ENCODE measurements at places on chromosomes 2 and 18.

DNA sequence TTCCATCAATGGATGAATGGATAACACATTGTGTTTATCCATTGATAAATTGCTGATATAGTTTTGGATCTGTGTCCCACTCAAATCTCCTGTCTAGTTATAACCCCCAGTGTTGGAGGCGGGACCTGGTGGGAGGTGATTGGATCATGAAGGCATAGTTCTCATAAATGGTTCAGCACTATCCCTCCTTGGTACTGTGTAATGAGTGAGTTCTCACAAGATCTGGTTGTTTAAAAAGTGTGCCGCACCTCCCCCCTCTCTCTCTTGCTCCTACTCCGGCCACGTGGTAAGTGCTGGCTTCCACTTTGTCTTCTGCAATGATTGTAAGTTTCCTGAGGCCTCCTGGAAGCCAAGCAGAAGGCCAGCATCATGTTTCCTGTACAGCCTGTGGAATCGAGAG is 23.9 kb upstream of the SPATA3 start:
- DNase-seq = no peak

DNA sequence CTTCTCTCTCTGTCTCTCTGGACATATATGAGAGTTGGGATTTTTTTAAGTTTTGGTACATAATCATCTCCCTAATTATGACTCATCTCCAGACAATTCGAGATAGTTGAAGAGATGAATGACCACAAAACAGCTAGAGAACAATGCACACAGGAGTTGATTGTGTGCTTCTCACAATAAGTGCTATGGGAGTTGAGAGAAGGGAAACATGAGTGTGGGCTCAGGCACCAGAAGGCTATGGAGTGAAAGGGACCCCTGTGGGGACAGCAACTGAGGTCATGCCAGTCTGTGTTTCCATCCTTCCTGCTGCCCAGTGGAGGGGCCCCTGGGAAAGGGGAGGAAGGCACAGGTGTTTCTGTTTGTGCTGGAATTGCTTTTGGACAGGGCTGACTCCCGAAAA is 6.5 kb upstream of the YWHAQ start:
- no peak for DNase-seq

GRCh38 chr2:3768960-3769765 is 65.8 kb downstream of the DCDC2C start:
- no peak for DNase-seq

DNA sequence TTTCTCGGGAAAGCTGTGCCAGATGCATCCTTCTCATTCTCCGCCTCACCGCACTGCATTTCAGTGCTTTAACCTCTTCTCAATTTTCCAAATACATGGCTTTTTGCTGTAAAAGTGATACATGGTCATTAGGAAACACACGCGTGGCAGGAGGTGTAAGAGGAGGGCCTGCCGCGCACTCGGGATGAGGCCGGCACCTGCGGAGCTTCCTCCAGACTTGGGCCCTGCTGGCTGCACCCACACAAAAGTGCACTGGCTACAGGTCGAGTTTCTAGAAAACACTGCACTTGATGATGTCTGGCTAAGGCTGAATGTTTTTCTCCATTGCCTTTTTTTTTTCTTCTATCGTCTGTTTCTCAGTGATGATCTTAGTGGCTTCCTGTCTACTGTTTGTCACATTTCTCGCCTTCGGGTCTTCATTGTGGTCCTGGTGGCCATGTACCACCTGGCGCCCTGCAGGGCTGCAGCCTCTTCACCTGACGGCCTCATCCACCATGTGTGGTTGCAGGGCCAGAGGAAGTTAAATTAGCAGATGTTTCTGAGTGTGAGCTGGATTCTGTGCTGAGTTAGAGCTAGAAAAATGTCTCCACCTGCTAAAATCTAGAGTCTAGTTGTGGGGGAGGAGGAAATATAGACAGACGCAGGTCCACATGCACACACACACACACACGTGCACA is 7.6 kb downstream of the KCNG2 start:
- DNase-seq = peak; percentile 19

DNA sequence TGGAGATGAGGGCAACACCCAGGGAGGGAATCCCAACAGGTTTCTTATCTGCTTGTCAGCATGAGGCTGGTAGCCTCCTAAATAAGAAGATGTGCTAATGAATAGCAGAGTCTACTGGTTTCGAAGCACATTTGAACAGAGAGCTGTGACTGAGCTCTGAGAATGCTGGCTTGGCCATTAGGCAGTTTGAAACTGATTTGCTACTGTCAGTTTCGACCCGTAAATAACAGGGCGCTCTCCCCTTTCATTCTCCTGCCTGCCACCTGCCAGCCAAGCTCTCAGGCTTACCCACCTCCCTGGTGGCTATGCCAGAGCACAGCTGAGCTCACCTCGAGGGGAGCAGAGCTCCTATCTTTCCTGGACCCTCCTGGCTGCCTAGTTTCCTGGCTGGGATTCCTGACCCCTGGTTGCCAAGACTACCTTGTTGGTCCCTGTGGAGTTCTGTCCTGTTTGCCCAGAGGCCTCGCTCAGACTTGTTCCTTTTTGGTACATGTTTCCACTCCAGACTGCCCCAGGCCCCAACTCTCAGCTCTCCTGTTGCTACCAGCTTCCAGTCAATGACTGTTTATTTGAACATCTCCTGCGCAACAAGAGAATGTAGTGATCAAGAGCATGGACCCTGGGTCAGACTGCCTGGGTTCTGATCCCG is 102.3 kb upstream of the ALPP start:
- DNase-seq = no peak

DNA sequence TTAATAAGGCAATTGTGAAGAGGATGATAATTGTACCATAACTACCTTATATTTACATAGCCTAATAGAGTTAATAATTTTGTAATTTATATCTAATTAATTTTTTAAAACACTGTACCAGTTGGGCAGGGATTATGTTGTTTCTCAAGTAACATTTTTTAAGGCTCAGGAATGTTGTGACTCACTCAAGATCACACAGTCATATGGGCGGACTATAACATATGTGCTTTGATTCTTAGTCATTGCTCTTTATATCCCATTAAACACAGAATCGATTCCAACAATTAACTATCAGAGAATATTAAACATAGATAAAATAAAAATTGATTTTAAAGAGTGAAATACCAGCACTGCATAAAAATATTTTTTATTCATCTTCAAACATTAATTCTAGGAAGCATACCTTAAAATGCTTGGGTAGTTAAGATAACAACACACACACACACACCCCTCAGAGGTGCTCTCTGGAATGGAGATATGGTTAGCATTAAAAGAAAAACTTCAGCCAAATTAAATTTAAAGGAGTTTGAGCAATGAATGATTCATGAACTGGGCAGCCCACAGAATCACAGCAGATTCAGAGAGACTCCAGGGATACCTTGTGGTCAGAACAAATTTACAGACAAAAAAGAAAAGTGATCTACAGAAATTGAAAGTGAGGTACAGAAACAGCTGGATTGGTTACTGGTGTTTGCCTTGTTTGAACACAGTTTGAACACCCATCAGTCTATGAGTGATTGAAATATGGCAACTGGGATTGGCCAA is 869.4 kb upstream of the ID2 start:
- DNase-seq = no peak

DNA sequence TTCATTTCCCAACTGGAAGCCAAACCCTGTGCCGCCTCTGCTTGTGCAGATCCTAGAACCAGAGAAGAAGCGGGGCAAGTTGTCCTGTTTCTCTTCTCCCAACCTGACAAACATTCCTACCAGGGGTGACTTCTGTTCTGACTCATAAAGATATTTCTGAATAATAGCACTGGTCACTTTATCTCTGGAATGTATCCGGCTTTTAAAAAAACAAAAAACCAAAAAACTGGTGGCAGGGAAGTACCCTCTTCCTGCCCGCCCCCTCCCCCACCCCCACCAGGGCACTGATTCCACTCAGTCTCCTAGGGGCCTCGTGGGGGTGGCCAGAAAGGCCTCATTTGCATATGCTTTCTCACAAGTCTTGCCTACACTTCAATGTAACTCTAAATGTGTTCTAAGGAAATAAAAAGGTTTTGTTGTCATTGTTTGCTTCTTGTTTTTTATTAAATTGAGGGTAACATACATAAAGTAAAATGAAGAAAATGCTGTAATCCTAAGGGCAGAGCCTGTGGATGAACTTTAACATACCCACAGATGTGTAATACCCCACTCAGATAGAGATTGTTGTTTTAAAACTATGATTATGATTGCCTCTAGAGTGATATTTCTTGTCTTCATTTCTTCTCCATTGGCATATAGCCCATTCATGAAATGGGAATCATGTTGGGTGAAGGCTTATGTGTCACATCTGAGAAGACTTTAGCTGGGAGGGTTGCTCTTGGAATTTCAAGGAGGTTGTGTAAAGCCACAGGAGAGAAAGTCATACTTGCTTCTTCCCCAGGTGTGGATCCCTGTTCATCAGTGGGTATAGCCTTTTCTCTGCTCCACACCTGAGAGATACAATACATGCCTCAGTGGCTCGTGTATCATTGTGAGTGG is 5.3 kb upstream of the FOSL2 start:
- no peak for DNase-seq

GRCh38 chr18:45889419-45890064 is 64.1 kb downstream of the SIGLEC15 start:
- DNase-seq = no peak

- no peak for DNase-seq
These were observed 56.0 kb downstream of the NRP2 start for GRCh38 chr2:205738117-205738968.

GRCh38 chr2:129619471-129619870 is 360.0 kb upstream of the RAB6C start:
- no peak for DNase-seq

DNA sequence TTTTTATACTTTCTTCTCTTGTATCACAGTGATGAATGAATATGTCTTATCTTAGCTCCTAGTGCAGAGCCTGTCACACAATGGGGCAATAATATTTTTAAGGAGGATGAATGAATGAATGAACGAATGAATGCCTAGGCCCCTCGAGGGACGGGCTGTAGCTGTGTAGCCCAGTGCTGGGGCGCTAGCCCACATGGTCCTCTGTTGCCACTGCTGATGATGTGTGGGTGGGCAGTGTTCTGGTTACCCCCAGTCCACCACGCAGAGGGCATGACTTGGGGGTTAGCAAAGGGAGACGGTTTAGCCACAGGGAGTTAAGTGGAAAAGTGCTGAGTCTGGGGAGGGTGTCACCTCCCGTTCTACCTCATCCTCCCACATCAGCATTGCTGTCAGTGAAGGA is 134.2 kb downstream of the SMAD7 start:
- no peak for DNase-seq

- peak; percentile 47 for DNase-seq
These were observed 78.0 kb downstream of the UPP2 start for GRCh38 chr2:158179660-158180059.

GRCh38 chr18:42030586-42031182 is 75.7 kb downstream of the PIK3C3 start:
- peak; percentile 45 for DNase-seq

DNA sequence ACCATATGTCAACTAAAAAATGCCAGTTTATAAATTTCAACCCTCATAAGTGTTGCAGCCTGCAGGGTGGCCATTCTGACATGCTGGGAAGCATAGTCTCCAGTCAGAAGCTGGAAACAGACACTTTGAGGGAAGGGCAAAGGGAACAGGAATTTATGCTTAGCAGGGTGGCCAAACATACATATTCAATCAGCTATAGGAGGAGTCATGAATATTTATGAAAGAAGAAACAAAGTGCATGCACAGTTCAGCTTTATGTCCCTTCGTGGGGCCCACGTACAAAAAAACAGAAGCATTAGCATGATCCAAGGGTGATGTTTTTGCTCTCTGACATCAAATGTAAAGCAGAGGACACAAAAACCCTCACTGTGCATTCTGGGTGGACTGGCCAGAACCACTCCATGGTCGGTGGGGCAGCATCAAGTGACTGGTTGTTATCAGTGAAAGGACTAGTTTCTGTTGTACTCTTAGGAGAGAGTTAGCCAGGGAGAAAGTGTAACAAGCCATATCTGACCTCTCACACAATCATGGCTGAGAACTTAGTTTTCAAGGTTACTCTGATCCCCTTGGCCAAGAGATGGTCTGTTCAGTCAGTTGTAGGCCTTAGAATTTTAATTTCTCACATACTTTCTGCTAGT is 9.9 kb upstream of the PDE11A start:
- no peak for DNase-seq

DNA sequence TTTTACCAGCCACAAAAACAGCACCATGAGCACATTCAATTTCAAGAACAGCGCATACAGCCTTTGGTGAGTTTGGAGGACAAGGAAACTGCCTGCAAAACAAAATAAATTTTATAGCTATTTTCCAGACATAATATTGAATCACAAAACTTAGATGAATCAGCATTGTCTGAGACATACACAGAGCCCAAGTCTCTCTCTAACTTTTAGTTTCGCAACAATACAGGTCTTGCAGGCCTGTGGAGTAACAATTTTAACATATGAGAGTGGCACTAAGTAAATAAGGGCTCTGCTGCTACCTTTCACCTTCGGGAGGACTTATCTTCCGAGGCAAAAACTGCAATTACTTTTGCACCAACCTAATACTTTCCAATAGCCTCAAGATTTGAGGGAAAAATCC is 56.1 kb upstream of the PEX13 start:
- no peak for DNase-seq

- no peak for DNase-seq
These were observed 6.6 kb downstream of the PSD4 start for GRCh38 chr2:113180131-113180946.

- no peak for DNase-seq
These were observed 40.4 kb downstream of the L3MBTL4 start for GRCh38 chr18:6374340-6374739.

DNA sequence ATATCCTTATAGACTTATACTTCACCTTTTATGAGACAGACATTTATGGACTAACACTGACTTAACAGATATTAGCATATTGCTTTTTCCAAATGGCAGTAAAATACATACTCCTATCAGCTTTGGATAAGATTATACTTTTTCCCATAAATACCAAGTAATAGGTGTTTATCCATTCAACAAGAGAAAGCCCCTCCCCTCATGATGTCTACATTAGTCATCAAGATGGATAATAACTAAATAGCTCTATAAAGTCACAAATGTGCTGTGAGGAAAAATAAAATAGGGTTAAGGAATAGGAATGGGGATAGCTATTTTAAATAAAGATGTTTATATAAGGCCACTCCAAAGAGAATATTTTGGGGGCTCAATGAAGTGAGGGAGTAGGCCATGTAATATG is 39.4 kb downstream of the CSRNP3 start:
- DNase-seq = no peak

GRCh38 chr2:19364014-19364413 is 5.6 kb upstream of the OSR1 start:
- no peak for DNase-seq

DNA sequence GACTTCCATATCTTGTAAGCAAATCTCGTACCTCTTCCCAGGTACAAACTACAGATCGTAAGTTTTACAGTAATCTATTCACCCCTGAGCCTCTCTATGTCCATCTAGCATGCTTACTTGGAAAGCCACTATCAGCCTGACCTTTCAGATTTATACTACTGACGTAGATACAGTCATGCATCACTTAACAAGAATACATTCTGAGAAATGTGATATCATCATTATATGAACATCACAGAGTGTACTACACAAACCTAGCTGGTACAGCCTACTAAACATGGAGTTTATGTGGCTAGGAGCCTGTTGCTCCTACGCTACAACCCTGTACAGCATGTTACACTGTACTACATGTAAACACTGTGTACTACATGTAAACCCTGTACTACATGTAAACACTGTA is 293.2 kb upstream of the ZNF804A start:
- DNase-seq = no peak
